ENCODE measurements at places on chromosomes 5 and 9. TPM values are rescaled to one million over a fixed set of nuclear protein-coding genes. Genes with fewer than 3 reads are reported as not detected.

DNA sequence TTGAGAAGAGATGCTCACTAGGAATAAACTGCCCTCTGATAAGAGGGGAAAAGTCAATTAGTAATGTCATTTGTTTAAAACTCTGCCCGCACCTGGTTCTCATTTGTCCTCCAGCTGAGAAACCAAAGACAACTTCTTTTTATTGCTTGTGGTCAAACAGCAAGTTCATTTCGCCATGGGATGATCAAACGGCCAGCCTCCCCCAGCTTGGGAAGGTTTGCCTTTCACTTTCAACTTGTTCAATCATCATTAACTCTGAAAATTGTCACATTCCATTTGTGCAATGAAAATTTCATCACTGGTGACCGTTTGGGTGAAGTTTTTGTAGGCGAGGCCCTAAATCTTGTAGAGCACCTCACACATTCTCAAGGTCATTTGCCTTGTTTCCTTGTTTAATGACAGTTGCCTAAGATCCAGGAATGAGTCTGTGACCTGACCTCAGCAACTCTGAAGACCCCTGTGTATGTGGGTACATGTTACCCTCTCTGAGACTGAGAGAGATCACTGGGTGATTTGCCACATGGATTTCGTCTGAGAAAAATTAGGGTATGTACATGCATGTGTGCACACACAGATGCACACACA, 117.7 kb downstream of the MARCHF3 start:
- DNase-seq, result no peak

The SURF4 gene
- total RNA-seq, result 73.9 TPM

DNA sequence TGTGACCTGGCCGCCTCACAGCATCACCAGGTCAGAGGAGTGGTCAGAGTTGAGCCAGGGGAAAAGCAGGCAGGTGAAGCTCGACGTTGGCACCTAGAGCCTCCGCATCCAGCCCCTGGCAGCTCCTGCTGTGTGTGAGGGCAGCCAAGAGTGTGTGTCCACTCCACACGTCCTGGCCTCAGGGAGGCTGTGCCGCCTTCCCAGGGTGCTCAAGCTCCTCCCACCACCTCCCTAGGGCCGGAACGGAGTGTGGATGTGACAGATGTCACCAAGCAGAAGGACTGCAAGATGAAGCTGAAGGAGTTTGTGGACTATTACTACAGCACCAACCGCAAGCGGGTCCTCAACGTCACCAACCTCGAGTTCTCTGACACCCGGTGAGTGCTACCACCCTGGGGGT, 72.5 kb downstream of the PHF2 start:
- no peak for DNase-seq

DNA sequence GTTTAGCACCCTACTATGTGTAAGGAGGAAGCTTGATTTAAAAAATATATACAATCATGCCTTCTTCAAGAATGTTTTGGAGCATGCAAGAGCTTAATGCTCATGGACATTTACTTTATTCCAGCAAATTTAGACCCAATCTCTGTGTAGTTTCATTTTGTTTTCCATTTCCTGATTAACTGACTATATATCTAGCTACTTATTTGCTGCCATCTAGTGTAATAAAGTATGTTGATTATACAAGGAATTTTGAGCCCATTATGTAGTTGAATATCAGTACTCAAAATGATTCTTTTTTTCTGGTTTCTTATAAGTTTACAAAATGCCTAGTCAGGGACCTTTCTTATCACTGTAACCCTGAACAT, 100.0 kb upstream of the CCDC152 start:
- DNase-seq, result no peak

DNA sequence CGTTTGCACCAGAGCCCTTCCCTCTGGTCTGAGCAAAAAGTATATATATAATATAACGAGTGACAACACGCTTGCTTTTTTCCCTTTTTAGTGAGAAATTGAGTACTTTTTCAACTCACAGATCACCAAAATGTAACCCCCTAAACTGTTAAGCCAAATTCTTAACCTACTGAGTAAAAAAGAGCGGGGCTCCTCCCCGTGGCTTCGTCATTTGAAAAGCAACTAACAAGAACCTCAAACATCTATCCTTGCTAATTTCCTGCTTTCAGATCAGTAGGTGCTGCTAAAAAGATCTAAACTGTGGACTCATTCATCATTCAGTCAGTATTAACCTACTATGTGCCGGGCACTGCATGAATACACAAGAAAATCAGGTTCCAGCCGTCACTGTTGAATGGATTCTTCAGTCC, 1.0 kb upstream of the PTBP3 start:
- no peak for DNase-seq

GRCh38 chr9:116423149-116423548, 264.0 kb upstream of the TRIM32 start:
- no peak for DNase-seq

DNA sequence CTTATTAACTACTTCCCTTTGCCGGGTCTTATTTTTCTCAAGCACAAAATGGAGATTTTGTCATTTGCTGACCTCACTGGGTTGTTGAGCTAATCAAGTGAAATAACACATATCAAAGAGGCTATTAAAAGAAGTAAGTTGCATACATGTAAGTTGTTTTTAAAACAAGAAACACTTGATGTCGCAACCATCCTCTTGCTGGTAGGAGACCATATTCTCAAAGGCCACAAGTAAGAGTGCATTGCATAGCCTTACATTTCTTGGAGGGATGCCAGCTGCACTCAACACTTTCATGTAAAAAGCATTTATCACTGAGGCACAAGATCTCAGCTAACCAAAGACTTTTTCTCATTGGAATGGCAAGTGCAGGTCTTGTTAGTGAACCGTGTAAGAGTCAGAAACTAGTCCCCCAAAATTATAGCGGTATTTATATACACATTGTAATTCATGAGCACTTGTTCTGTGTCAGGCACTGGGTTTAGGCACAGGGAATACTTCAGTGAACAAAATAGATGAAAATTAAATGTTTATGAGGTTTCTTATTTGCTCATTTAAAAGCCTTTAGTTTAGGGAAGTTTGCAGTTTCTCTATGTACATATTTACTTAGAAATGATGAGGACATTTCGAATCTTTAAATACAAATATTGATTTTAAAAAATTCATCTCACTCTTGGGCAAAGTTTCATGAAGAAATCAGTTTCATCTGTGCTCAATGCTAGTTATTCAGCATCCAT, 72.0 kb downstream of the ZFAND5 start:
- DNase-seq, result no peak

- DNase-seq, result no peak
Observed at GRCh38 chr5:110784901-110785300, 46.1 kb downstream of the SLC25A46 start.
